ENCODE measurements at places on chromosomes 2 and 18. TPM values are rescaled to one million over a fixed set of nuclear protein-coding genes. Genes with fewer than 3 reads are reported as not detected.

DNA sequence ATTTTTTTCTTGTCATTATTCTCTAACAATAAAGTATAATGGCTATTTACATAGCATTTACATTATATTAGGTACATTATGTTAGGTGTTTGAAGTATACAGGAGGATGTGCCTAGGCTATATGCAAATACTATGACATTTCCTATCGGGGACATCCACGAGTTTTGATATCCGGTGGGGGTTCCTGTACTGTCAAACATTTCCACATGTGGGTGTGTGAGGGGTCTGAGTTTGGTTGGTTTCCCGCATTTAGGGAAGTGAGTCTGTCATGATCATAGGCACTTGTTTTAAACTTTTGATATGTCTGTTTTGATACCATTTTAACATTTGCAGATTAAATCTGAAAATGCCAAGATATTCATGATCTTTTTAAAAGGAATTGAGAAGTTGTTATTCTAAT is 76.0 kb downstream of the CEP192 start:
- no peak overlapping the region for H3K4me3 ChIP-seq
- H3K27ac ChIP-seq, result no peak overlapping the region
- no peaks in the 10 kb centered on the region for H3K4me1 ChIP-seq
- H3K27me3 ChIP-seq, result no peaks in the 10 kb centered on the region
- peaks cover 3% of the 10 kb centered on the region for H3K36me3 ChIP-seq
- DNase-seq, result no peak

DNA sequence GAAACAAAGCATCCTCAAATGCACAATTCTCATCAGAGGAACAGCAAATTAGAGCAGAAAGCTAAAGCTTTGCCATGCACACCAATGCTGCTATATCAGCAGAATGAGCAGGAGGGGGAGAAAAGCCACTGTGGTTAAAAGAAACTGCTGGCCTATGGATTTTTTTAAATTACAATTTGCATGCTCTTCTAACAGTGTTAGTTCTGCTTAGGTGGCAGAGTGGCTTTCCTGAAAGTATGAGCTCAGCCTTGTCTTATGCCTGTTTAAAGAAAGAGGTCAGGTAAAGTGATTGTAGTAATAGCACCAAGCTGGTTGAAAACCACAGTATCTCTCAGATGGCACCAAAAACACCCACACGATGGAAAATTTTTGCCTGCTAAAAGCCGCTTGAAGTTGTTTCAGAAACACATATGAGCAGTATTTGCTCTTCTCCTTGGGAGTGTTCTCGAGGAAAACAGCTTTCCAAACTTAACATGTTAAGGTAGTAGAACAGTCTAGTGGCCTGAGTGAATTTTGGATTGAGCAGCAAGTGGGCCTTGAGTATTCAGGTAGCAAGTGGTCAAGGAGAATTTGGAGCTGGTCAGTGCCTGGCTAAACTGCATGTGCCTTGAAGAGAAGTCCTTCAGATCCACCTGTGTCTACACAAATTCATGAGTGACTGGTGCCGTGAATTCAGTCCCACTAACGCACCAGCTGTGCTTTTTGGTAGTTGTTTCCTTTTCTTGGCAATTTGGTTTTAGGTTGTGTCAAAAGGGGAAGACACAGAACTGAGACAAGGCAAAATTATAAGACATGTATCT is 19.6 kb upstream of the NDUFV2 start:
- peaks cover 6% of the 10 kb centered on the region for H3K4me1 ChIP-seq
- H3K4me3 ChIP-seq, result no peak overlapping the region
- DNase-seq, result no peak
- H3K27me3 ChIP-seq, result no peaks in the 10 kb centered on the region
- H3K36me3 ChIP-seq, result no peaks in the 10 kb centered on the region
- no peak overlapping the region for H3K27ac ChIP-seq

CDK15 gene
- total RNA-seq, result 1.1 TPM

DNA sequence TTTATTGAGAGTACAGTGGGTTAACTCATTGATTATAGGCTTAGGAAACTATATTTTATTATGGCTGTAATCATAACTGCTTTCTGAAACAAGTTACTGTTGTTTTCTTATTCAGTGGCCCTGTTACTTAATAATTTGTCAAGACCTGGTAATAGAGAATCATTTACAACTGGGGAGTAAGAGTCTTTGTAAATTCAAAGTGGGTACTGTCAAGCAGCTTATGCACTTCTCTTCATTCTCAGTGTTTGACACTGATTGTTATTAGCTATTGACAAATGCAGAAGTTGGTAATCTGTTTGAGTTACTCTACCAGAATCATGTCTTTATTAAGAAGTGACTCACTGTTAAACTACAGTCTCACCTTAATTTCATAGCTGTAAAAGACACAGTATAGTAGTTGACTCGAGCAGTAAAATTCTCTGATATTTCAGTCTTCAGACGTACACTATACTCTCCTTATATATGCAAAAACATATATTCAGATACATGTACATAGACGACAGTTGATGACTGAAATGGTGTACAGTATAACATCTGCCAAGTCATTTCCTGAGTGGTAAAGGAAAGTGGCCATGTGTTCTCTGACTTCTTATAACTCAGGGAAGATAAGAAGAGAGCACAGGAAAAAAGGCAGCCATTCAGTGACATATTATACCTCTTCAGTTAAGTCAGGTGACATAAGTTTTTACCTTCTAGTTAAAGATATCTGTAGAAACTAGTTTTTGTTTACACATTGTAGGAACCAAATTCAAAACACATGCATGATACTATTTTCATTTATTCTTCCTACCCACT is 36.0 kb upstream of the TTC27 start:
- H3K36me3 ChIP-seq, result no peaks in the 10 kb centered on the region
- no peak overlapping the region for H3K27ac ChIP-seq
- no peaks in the 10 kb centered on the region for H3K4me1 ChIP-seq
- no peaks in the 10 kb centered on the region for H3K27me3 ChIP-seq

ZC3H6 gene
- 15.5 TPM for total RNA-seq

GRCh38 chr18:55300421-55300935 is 287.5 kb downstream of the TCF4 start:
- no peak overlapping the region for H3K4me3 ChIP-seq
- H3K27me3 ChIP-seq, result no peaks in the 10 kb centered on the region
- H3K36me3 ChIP-seq, result no peaks in the 10 kb centered on the region
- H3K4me1 ChIP-seq, result no peaks in the 10 kb centered on the region
- no peak for DNase-seq

DNA sequence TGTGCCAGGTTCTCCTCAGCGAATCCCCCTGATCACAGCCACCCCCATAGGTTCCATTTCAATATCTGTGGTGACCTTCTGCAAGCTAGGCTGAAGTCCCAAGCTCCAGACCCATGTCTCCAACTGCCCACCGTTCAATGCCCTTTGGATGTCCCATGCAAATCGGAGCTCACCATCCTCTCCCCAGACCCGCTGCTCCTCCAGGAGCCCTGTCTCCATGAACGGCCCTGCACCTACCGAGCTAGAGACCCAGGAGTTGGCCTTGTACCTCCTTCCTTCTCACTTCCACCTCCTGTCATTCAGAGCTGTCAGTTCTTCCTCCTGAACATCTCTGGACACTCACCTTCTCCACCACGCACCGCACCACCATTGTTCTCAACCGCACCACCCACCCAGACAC is 1.0 kb upstream of the FAHD2A start:
- H3K27me3 ChIP-seq, result no peaks in the 10 kb centered on the region
- DNase-seq, result no peak
- peaks cover 33% of the 10 kb centered on the region for H3K4me1 ChIP-seq
- H3K36me3 ChIP-seq, result no peaks in the 10 kb centered on the region
- H3K4me3 ChIP-seq, result peak overlapping the region; percentile 91
- no peak overlapping the region for H3K27ac ChIP-seq

- H3K36me3 ChIP-seq, result no peaks in the 10 kb centered on the region
- no peaks in the 10 kb centered on the region for H3K27me3 ChIP-seq
- no peak overlapping the region for H3K4me3 ChIP-seq
- H3K27ac ChIP-seq, result no peak overlapping the region
Observed at GRCh38 chr2:42385225-42385624, 24.2 kb upstream of the COX7A2L start.

HOXD13 gene
- 0.21 TPM for total RNA-seq

DNA sequence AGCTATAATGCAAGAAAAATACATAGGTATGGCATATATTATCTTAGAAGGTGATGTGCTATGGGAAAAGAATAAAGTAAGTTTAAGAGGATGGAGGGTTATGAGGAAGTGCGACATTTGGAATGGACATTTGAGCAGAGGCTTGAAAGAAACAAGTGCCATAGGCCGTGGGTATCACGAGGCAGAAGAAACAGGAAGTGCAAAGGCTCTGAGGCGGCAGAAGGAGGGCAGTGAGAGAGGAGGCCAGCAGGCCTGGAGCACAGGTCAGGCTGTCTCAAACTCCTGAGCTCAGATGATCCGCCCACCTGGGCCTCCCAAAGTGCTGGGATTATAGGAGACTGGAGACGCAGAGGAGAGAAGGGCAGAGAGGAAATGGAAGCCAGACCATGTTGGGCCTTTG is 40.7 kb upstream of the EPHA4 start:
- no peak overlapping the region for H3K27ac ChIP-seq
- no peaks in the 10 kb centered on the region for H3K4me1 ChIP-seq
- H3K4me3 ChIP-seq, result no peak overlapping the region
- no peak for DNase-seq

AQP12B gene
- total RNA-seq, result 0.22 TPM

DNA sequence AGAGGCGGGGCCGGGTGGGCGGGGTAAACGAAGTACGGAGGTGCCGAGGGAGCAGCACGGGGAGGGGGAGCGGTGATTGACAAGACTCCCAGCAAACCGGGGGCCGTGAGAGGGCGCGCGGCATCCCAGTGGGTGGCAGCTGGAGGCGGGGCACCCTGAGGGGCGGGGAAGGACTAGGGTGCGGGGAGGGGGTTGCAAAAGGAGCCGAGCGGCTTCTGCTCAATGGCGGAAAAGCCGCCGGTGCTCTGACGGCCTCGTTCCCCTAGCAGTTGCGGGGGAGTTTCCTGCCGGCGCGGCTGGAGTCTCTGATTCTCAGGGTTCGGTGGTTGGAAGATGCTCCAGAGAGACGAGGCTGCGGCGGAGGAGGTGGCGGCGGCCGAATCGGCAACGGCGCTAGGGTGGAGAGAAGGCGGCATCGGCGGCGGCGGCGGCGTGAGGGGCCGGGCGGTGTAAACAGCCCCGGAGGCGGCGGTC is at the start of gene PPM1B:
Gene PPM1B, plus strand, starts transcription at position 195 of the 474 bp plus-strand sequence. CDS start 32,325 bp downstream, outside the sequence.
- peak within 1 kb of the TSS; percentile 99 for H3K27ac ChIP-seq
- H3K4me1 ChIP-seq, result no peaks in the 10 kb centered on the region
- H3K27me3 ChIP-seq, result no peaks in the 10 kb centered on the region
- DNase-seq, result no peak
- peak within 1 kb of the TSS; percentile 96 for H3K4me3 ChIP-seq
- no peaks in the 10 kb centered on the region for H3K36me3 ChIP-seq

DGUOK gene
- total RNA-seq, result 50.0 TPM

GRCh38 chr2:25251422-25252273 is 83.3 kb upstream of the POMC start:
- peak overlapping the region; percentile 78 for H3K27ac ChIP-seq
- H3K36me3 ChIP-seq, result no peaks in the 10 kb centered on the region
- no peaks in the 10 kb centered on the region for H3K27me3 ChIP-seq
- H3K4me1 ChIP-seq, result peaks cover 15% of the 10 kb centered on the region
- peak overlapping the region; percentile 64 for H3K4me3 ChIP-seq

GRCh38 chr2:120472891-120473309 is 127.0 kb downstream of the INHBB start:
- peaks cover 3% of the 10 kb centered on the region for H3K27me3 ChIP-seq
- H3K4me3 ChIP-seq, result no peak overlapping the region
- peaks cover 33% of the 10 kb centered on the region for H3K4me1 ChIP-seq

DRC1 gene
- total RNA-seq, result 0.90 TPM

LCT gene
- total RNA-seq, result not detected

ANKRD30BL gene
- not detected for total RNA-seq

DNA sequence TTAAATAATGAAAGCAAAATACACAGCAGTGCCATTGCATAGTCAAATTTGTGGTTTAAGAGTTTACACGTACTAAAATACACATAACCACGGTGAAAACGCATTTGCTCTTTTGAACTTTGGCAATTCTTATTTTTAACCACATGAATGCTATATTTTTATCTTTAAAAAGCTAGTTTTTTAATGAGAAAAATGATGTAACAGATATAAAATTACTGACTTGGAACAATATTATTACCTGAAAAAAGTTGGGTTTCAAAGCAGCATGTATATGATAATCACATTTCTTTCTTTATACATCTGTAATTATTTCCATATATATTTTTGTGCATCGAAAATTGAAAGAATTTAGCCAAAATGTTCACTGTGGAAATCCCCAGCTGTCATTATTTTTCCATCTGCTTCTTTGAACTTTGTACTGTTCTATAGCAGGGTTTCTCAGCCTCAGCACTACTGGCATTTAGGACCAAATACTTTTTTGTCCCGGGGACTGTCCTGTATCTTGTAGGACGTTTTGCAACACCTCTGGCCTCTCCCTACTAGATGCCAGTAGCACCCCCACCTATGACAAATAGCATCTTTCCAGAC is 75.9 kb upstream of the CAB39 start:
- H3K27ac ChIP-seq, result no peak overlapping the region
- no peak overlapping the region for H3K4me3 ChIP-seq
- no peaks in the 10 kb centered on the region for H3K4me1 ChIP-seq

GRCh38 chr2:160657196-160657595 is 163.6 kb upstream of the RBMS1 start:
- H3K4me3 ChIP-seq, result no peak overlapping the region
- DNase-seq, result no peak
- no peaks in the 10 kb centered on the region for H3K4me1 ChIP-seq
- H3K27ac ChIP-seq, result no peak overlapping the region
- no peaks in the 10 kb centered on the region for H3K27me3 ChIP-seq

- no peaks in the 10 kb centered on the region for H3K4me1 ChIP-seq
- DNase-seq, result no peak
- no peaks in the 10 kb centered on the region for H3K27me3 ChIP-seq
- H3K36me3 ChIP-seq, result no peaks in the 10 kb centered on the region
Observed at GRCh38 chr2:238019962-238020361, 40.8 kb upstream of the SCLY start.

ARL5A gene
- 33.7 TPM for total RNA-seq

DNA sequence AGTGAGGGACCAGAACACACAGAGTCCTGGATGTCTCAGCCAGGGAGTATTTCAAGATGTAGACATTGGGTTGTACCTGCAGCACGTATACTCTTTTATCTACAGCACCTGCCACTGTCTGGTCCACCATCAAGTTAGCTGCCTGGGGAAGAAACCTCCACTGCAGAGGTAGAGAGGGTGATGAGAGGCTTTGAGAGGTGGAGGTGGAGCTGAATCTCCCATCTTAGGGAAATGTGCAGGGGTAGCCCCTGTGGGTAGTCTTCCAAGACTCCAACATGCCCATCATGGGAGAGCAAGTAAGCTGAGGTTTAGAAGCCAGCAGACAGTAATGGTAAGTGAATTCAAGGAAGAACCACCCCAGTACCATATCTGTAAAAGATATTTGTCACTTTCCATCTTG is 93.3 kb upstream of the CELF4 start:
- no peaks in the 10 kb centered on the region for H3K4me1 ChIP-seq
- H3K27ac ChIP-seq, result no peak overlapping the region
- no peak overlapping the region for H3K4me3 ChIP-seq
- no peak for DNase-seq
- H3K36me3 ChIP-seq, result no peaks in the 10 kb centered on the region

GRCh38 chr2:109353806-109354745 is 225.1 kb downstream of the SH3RF3 start:
- H3K27ac ChIP-seq, result no peak overlapping the region
- H3K4me3 ChIP-seq, result no peak overlapping the region
- no peaks in the 10 kb centered on the region for H3K36me3 ChIP-seq
- H3K27me3 ChIP-seq, result no peaks in the 10 kb centered on the region
